ENCODE measurements at places on chromosomes 16 and 17.

- no peak for DNase-seq
These were observed 148.2 kb downstream of the TMEM132E start for GRCh38 chr17:34727601-34728000.

DNA sequence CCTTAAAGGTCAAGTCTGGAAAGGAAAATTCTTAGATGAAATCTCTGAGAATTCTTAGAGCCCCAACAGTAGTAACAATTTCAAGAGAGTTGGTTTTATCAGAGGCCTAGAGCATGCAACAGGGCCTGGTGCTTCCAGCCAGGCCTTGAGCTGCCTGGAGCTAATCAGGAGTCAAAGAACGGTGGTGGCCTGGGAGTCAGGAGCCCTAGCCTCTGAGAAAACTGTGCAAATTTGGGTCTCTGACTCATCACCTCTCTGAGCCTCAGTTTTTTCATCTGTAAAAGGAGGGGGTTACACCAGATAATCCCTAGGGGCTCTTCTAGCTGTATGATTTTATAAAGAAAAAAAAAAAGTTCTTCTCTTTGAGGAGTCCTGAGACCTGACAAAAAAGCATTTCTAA, 227.3 kb upstream of the RPL38 start:
- DNase-seq = no peak

GRCh38 chr17:73929860-73930430, 273.5 kb upstream of the RPL38 start:
- no peak for DNase-seq

DNA sequence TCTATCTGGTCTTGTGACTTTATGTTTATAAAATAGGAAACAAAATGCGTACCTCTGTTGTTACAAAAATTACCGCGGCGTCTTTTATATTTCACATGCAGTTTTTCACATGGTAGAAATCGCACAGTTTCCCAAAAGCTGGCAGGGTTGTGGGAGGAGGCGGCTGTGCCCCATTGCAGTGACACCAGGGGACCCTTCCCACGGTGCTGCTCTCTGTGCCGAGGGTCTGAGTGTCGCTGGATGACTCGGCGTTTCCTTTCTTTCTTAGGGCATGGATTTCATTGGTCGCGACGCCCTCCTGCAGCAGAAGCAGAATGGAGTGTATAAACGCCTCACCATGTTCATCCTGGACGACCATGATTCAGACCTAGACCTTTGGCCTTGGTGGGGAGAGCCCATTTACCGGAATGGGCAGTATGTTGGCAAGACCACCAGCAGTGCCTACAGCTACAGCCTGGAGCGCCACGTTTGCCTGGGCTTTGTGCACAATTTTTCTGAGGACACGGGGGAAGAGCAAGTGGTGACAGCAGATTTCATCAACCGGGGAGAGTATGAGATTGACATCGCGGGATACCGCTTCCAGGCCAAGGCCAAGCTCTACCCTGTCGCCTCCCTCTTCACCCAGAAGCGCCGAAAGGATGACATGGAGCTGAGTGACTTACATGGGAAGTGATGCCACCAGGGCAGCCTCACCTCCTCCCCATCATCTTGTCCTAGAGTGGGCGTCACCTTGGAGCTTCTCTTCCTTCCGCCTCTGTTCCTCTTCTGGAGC, 17.2 kb upstream of the CLEC18C start:
- no peak for DNase-seq

DNA sequence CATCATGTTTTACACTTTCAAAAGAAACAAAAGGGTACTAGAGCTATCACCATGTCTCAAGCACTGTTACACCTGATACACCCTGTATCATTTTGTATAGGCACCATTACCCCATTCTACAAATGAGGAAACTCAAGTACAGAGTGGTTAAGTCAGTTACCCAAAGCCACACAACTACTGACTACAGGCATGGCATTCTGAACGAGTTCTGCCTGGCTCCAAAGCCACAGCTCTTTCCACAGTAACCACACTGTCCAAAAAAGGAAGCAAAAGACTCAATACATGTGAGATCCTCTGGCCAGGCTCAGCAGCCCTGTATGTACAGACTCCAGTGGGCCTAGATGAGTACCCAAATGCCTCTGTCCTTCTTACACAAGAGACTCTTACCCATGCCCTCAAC, 4.7 kb downstream of the DYNC1LI2 start:
- no peak for DNase-seq

- DNase-seq = no peak
These were observed 7.4 kb downstream of the IRF8 start for GRCh38 chr16:85906349-85906748.

DNA sequence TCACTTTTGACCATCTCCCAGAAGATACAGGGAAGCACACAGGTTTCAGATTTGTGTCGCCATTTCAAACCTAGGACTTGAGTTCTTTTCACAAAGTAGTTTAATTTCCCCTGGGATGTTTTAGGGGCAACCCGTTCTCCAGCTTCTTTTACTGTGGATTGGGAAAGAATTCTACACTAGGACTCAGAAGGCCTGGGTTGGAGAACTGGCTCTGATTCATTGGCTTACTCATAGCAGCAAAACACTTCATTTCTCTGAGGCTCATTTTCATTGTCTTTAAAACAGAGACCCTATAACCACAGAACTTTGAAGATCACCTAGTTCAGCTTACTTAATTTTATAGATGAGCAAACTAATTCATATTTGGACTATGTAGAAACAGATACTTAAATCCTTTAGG, 175.9 kb upstream of the SALL1 start:
- DNase-seq = no peak

DNA sequence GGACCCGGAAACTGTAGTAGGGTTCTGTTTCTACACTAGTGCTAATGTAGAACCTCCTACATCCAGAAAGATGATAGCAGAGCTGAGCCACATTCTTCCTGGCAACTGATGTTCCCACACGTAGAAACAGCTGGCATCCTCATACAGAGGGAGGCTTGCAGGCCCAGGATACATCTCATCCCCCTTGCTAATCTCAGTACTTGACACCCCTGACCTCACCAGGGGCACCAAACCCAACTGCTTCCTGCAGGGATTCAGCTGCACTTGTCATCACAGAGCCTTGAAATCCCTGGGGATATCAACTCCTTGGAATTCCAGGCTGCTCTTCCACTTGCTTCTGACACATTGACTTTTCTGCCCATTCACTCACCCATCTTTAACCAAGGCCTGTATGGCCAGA, 75.2 kb upstream of the HSBP1 start:
- DNase-seq = no peak

- no peak for DNase-seq
These were observed 15.1 kb downstream of the ANKFY1 start for GRCh38 chr17:4248504-4249277.

DNA sequence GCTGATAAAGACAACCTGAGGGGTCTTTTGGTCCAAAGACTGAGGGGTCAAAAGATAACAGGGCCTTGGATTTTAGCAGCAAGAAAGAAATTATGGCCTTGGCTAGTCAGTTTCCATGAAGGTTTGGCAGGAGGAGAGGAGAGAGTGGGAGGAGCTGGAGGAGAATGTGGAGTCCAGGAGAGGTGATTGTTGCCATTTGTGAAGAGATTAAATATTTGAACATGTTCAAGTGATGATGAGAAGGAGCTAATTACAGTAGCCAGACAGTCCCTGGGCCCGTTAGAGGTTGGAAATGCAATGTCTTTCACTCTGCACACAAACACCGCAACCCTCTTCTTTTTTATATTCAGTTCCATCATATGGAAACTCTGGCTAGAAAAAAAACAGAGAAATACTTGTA, 68.6 kb downstream of the TNRC6C start:
- no peak for DNase-seq

DNA sequence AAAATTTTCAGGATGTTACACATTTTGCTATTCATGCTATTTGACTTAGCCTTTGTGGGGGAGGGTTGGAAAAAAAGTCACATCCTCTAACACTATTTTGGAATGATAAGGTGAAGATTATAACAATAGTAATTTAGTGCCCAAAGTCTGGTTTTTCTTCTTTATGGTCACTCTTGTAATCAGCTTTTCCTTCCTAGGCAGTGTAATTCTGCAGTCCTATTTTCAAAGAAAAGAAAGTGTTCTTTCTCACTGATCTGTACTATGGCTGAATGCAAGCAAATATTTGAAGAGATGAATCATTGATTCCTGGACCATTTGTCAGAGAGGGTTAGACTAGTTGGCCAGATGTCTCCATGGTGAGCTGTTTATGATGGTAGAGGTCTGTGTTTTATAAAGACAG, 8.4 kb downstream of the RSPRY1 start:
- no peak for DNase-seq

- DNase-seq = no peak
These were observed 787.4 kb downstream of the KCNJ2 start for GRCh38 chr17:70956726-70957125.

GRCh38 chr17:82841921-82842596, 2.2 kb upstream of the ZNF750 start:
- DNase-seq = no peak

- no peak for DNase-seq
These were observed 17.4 kb downstream of the CSF3 start for GRCh38 chr17:40032322-40033320.

DNA sequence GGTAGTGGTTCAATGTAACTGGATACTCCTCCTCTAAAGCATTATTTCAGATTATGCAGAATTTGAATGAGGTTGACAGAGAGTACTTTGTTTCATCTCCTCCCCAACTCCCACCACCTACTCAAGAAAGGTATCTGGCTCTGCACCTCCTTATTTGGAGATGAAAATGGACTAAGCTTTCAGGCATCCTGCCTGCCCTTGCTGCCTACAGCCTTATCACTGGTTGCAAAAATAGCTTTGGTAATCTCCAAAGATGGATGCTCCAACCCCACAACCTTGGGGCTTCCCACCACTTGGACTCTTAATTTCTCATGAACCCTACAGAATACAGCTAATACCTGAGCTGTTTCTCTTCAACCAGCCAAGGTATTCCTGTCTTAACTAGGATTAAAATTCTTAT, 45.3 kb upstream of the CORO6 start:
- DNase-seq = no peak

GRCh38 chr17:78709119-78709681, 72.9 kb downstream of the CYTH1 start:
- DNase-seq = no peak

GRCh38 chr16:77820340-77820739, 32.0 kb downstream of the VAT1L start:
- DNase-seq = no peak

DNA sequence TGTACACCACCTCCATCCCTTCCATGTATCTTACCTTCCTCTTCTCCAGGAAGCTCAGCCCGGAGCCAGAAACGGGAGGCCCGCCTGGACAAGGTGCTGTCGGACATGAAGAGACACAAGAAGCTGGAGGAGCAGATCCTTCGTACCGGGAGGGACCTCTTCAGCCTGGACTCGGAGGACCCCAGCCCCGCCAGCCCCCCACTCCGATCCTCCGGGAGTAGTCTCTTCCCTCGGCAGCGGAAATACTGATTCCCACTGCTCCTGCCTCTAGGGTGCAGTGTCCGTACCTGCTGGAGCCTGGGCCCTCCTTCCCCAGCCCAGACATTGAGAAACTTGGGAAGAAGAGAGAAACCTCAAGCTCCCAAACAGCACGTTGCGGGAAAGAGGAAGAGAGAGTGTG, 756 bp upstream of the MVP start:
- no peak for DNase-seq

- no peak for DNase-seq
These were observed 7.3 kb downstream of the CMTM4 start for GRCh38 chr16:66689282-66689681.

- DNase-seq = no peak
These were observed 21.7 kb upstream of the DOK4 start for GRCh38 chr16:57508035-57508425.

GRCh38 chr17:82915757-82916027, 75.9 kb upstream of the ZNF750 start:
- no peak for DNase-seq

DNA sequence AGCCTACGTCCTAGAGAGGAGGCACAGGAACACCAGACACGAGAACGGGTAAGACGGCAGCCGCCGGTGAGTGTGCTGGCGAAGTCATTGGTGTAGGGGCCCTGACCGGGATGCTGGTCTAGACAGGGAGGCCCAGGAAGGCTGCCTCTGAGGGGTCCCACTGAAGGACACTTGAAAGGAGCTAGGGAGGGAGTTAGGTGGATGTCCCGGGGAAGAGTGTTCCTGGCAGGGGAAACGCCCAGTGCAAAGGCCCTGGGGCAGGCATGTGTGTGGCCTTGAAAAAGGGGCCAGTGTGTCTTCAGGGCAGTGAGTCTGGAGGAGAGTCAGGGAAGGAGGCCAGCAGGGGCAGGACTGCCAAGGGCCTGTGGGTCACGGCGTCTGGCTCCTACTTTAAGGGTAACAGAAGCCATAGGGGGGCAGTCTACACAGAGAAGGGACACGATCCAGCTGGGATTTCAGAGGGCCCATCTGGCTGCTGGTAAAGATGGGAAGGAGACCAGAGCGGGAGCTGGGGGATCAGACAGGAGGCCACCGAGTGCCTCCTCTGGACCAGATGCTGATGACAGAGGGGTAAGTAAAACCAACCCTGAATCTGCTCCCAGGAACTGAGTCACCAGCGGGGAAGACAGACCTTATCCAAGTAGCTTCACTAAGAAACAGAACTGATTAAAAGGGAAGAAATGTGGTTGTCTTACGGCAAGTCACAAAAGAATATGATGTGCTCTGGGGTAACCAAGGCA, 115.9 kb downstream of the LITAF start:
- no peak for DNase-seq

DNA sequence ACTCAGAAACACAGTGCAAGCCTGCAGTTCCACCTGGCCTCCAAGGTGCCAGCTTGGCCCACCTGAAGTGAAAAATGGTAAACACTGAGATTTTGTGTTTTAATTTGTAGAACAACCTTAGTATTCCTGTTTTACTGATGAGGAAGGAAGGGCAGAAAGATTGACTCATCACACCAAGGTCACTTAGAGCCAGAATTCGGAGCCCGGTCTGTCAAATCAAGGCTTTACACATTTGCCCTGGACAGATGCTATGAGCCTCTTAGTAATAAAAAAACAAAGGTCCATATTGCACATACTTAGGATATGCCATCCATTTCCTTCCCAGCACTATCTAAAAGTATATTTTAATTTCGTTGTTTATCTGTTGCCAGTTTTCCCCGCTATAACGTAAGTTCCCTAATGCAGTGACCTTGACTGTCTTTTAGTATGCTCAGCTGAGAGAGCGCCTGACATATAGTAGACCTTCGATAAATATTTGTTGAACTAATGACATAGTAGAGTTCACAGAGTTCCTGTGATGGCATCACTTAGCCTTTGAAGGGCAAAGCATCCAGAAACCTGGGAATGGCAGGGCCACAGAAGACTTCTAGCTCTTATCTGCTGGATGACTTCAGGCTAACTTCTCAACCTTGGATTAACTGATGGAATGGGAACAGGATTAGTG, 7.2 kb upstream of the TBKBP1 start:
- no peak for DNase-seq

DNA sequence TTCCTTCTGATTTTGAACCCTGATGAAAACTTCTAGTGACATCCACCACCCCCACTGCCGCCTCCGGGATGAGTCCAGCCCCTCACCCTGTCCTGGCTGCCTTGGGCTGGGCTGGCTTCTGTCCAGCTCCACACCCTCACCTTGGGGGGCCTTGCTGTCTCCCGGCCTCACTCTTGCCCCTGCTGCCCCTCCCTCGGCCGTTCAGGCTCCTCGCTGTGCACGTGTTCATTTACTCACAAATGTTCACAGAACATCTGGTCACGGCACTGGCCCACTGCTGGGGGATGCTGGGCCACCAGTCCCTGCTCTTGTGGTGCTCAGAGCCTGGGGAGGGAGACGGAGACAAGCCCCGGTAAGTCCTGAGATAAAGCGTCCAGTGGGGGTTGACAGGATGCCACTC, 40.6 kb downstream of the PRMT7 start:
- DNase-seq = no peak

- no peak for DNase-seq
These were observed 1.0 kb downstream of the FZD2 start for GRCh38 chr17:44558334-44558709.
